Endothelial cell (in vitro differentiated cells): ENCODE measurements at places on chromosomes 11 and 22. TPM values are rescaled to one million over a fixed set of nuclear protein-coding genes. Genes with fewer than 3 reads are reported as not detected.

Gene PGR
- total RNA-seq, result not detected

DNA sequence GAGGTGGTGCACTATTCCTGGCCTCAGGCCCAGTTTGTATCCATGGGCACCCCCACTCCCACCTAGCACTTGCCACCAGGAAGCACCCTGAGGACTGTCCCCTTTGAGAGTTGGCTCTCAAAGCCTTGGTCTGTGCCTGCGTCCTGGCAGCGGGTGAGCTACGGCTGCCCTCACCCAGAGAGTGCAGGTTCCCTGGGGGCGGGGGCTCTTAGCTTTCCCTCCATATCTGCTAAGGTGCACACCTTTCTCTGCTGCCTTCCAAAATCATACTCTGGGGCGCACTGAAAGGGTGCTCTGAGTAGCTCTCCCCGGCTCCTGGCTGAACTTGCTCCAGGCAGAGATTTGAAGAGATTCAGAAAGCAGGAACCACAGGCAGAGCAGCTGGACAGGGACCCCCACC, 7.1 kb downstream of the KCNQ1 start:
- no peak for DNase-seq

Gene SLC22A9
- not detected for total RNA-seq

- DNase-seq, result no peak
Measured at GRCh38 chr11:86490582-86490981, 115.9 kb downstream of the CCDC81 start.

DNA sequence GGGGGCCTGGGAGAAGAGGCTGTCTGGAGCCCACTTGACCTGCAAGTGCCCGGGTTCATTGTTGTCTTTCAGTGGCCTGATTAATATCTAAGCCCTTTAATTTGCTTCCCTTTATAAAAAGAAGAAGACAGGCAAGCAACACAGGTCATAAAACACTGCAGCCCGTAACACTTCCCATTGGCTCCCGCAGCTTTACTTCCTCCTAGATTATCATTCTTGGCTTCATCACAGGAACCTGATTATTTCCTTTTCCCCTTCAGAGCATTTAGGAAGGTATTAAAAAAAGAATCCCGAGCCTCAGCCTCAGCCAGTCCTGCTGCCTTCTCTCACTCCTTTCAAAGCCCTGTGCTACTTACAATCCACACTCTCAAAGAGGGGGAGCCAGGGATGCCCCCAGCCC, 183.2 kb downstream of the GRIK4 start:
- DNase-seq, result no peak

DNA sequence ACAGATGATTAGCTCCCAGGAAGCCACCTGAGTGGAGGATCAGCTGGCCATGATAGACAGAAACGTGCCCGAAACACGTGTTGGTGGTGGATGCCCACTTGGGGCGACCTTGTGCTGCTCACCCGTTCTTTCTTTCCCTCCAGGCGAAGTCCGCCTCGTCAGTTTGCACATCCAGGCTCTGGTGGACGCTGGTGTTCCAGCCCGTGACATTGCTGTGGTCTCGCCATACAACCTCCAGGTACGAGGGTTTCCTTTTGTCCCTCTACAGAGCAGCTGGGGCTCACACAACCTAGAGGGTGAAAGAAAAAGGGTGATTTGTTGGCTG, 30.6 kb downstream of the IGHMBP2 start:
- DNase-seq, result no peak

DNA sequence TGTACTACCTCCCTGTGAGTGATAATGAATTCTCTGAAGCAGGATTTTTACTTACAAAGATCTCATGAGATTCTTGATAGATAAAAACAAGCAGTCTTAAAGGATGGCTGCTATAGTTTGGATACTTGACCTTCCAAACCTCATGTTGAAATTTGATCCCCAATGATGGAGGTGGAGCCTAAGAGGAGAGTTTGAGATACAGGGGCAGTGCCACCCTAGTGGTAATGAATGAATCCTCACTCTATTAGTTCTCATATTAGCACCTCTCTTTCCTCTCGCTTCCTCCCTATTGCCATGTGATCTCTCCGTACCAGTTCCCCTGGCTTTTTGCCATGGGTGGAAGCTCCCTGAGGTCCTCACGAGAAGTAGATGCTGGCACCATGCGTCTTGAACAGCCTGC, 37.9 kb upstream of the OR8B8 start:
- no peak for DNase-seq

- DNase-seq, result no peak
Measured at GRCh38 chr11:16097543-16097942, 258.8 kb downstream of the SOX6 start.
